ENCODE measurements at places on chromosomes 6 and 20. TPM values are rescaled to one million over a fixed set of nuclear protein-coding genes. Genes with fewer than 3 reads are reported as not detected.

The DEFB124 gene
- not detected for total RNA-seq

The MOCS3 gene
- 2.3 TPM for total RNA-seq

The APCDD1L gene
- total RNA-seq, result not detected

- DNase-seq, result no peak
These were observed 60.4 kb upstream of the CCN2 start for GRCh38 chr6:132011582-132011981.

DNA sequence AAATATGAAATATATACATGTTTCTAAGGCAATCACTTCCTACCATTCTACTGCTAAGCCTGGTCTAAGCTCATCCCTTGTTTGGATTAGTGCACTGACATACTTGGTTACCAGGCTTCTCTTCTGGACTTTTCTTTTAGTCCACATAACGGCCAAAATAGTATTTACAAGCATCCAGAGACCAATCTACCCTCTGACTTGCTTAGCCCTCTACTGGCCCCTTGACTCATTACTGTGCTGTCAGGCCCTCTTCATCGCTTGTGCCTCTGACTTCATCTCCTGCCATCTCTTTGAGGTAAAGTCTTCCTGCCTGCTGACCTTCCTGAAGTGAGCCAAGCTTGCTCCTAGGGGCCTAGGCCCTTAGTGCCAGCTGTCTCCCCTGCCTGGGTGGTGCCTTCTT, 35.1 kb downstream of the TULP4 start:
- DNase-seq, result no peak

GRCh38 chr6:87012035-87012434, 74.7 kb downstream of the HTR1E start:
- no peak for DNase-seq

All from natural killer cell (primary cell).